Effector memory CD4-positive, alpha-beta T cell (primary cell): ENCODE measurements at places on chromosomes 11 and 22.

GRCh38 chr11:115802641-115803040 is 298.4 kb upstream of the CADM1 start:
- DNase-seq, result no peak

DNA sequence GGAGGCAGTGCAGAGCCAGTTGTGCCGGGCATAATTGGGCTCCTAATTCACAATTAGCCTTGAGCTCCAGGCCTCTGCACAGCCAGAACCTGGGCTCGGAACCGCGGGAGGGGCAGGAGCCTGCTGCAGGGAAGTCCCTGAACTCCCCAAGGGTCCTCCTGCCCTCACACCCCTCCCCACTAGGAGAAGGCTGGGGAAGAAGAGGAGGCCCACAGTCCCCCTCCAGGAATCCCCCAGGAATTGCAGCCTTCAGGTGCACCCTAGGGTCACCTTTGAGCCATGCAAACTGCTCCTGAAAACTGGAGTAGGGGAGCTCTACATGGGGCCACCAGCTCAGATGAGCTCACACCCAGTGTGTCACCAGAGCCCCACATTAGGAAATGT is 93.8 kb upstream of the LMO1 start:
- no peak for DNase-seq

DNA sequence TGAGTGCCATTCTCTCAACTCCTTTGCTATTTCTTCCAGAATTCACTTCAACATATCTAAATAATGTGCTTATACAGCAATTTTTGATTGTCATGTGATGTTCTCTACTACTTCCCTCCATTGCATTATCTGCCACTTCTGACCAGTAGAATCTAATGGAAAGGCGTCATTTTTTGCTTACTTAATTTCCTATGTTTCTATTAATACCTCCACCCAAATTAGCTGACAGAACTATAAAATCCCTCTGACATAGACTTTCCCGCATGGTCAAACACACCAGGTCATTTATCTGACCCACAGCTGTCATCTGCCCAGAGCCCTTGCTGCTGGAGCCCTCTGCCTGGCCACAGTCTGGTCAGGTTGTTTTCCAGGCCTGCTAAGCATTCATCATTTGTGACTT is 258.6 kb upstream of the NARS2 start:
- no peak for DNase-seq

DNA sequence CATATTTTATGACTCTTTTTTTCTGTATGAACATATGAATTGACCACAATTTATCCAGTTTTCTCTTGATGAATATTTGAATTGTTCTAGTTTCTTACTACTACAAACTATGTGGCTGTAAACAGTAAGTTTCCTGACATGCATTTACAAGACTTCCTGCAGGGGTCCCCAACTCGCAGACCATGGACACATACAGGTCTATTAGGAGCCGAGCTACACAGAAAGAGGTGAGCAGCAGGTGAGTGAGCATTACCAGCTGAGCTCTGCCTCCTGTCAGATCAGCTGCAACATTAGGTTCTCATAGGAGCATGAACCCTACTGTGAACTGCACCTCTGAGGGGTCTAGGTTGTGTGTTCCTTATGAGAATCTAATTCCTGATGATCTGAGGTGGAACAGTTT is 379.4 kb downstream of the DYNC2H1 start:
- no peak for DNase-seq

- no peak for DNase-seq
Observed at GRCh38 chr11:129427816-129428406, 52.3 kb downstream of the BARX2 start.

GRCh38 chr11:102047305-102047924 is at the start of gene CFAP300:
Gene CFAP300, plus strand, starts transcription at chr11:102047437. Its CDS starts 34 bp downstream, at chr11:102047471.
- DNase-seq, result no peak

- no peak for DNase-seq
Observed at GRCh38 chr22:37151401-37151800, 1.7 kb upstream of the IL2RB start.

GRCh38 chr22:39638958-39639357 is 68.4 kb downstream of the CACNA1I start:
- DNase-seq, result no peak

DNA sequence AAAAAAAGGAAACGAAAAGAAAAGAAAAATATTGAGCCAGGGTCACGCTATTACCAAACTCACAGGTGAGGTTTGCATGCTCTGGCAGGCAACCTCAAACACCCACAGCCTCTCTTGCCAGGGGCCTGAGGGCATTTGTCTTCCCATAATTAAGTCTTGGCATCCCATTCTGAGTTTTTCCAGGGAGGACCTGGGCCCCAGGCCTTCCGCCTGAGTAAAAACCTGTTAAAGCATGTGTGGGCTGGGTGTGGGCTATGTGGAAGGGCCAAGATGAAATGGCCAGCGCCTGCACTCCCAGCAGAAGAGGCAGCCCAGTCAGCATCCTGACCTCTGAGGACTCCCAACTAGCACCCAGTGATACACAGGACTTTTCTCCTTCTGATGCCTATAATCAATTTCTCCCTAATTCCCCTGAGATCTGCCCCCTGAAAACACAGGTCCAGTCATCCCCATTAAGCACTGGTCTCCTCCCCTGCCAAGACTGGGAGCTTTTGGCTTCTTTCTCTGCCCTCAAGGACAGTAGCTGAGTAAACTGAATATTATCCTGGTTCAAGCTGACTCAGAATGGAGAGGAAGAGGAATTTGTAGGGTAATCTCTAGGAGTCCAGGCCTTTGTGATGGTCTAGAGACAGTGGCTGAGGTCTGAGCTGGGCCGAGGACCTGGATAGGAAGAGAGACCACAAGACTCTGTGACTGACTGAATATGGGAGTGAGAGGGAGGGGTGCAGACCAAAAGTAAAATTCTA is 35.6 kb upstream of the ACER3 start:
- DNase-seq, result no peak

- no peak for DNase-seq
Observed at GRCh38 chr11:31813391-31814175, 2.5 kb upstream of the PAX6 start.

GRCh38 chr22:38954414-38955043 is 2.9 kb upstream of the APOBEC3A start:
- DNase-seq, result no peak

DNA sequence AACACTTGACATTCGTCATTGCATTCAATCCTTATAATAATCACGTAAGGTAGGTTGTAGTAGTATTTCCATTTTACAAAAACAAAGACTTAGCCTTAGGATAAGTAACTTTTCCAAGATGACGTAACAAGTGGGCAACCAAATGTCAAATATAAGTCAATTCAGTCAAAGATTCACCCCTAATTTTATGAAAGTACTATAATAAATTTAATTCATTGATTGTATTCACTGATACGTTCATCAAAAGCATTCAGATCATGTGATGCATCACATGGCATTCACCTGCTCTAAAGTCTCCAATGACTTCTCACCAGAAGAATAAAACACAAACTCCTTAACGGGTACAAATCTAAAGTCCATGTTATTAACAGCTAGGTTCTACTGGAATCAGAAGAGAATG is 2.1 kb downstream of the KIF18A start:
- DNase-seq, result no peak

DNA sequence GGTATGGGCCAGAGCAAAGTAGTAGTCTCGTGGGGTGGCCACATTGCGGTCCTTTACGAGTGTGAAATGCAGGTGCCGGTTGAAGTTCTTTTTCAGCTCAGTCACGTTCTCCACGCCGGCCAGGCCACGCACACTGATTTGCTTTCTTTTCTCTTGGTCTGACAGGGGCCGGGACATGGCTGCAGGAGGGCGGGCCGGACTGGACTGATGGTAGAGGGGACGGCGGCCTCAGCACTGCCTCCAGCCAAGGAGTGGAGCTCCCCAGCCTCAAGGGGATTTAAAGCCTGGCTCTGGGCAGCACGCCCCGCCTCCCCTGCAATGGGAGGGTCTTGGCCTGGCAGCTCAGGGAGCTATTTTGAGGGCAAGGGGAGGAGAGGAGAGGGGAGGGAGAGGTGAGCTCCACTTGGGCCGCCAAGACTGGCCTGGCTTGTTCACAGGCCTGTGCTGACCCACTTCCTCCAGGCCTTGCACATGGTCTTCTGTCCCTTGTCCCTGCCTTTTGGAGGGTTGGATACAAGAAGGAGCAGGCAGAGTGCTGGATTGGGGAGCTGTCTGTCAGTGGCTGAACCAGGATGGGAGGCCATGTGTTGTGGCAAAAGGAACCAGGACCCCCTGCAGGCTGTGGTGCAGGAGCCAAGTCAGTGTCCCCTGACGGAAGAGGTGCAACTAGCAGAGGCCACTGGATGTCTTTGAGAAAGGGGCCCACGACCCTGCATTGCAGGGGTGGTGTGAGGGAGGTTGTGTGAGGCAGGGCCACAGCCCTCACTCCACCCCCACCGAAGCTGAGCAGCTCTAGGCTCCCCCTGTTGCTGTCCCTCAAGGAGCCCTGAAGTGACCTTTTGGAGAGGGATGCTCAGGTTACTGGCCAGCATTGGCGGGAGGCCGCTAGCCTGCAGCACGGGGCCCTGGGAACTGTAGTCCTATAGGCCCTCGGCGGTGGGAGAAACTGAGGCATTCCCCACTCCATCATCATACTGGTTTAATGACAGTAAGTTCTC is at the start of gene PYGM:
TSS of gene PYGM (minus strand) at position 253 of the 998 bp plus-strand sequence. CDS start at position 177, 76 bp downstream.
- DNase-seq, result no peak

DNA sequence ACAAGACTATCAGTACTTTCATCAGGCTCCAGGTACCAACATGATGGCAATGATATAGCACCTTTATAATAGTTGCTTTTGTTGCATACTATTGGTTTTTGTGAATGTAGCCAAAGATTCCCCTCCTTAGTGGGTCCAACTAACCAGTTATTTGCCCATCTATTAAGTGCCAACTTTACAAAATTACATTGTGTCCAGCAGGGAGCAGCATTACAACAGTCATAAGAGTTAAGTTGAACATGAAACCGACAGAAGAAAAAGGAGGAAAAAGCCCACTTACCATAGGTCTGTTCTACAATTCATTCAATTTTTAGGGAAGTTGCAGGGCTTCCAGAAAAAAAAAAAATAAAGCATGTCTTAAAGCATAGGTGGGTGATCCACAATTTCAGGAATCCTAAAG is 21.6 kb downstream of the IMMP1L start:
- DNase-seq, result no peak

DNA sequence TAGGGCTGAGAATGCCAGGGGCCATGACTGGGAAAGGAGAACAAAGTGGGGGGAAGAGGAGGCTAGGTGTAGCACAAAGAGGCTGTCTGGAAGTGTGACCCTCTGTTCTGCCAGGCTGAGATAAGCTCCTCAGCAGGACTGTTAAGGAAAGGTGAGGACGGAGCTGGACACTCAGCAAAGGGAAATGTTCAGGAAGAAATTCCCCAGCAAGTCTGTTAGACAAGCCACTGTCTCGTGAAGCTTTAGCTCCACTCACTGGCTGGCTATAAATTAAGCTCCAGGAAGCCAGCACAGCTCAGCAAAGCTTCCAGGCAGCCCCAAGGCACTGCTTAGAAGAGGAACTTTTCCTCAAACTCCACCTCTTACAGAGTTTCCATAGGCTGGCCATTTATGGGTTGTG is 181.2 kb upstream of the API5 start:
- DNase-seq, result no peak

- DNase-seq, result peak; percentile 34
Observed at GRCh38 chr11:47411884-47412746, 3.7 kb downstream of the SLC39A13 start.

GRCh38 chr11:104570078-104570701 is 328.1 kb downstream of the CASP12 start:
- DNase-seq, result no peak

DNA sequence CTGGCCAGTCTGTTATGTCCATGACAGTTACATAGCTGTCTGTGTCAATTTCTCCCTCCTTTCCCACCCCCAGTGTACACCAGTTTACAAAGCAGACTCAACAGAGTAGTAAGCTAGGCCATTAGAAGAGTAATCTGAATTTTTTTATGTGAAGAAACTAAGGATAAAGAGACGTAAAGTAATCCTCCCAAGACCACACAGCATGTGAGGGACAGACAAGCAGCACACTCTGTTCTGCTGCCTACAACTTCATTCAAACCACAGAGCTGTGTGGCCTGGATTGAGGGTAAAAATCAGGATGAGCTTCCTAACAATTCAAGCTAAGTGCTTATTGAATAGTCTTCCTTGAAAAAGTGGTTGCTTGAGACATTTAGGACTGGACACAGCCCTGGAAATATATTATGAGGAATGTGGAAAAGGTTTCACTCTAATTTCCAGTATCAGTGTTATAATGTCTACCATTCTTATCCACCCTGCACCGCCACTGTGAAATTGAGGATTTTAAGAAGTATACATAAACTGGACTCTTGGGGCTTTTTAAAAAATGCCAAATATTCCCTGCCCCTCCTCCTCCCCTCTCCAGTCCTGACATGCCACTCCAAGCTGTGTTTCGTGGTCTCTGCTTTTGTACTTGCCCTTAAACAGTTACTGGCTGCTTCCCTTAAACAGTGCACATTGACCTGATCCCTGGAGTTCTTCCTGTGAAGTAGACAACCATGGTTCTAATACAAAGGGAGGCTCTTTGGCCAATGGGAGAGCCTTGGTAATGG is 40.9 kb downstream of the EXT2 start:
- DNase-seq, result no peak

DNA sequence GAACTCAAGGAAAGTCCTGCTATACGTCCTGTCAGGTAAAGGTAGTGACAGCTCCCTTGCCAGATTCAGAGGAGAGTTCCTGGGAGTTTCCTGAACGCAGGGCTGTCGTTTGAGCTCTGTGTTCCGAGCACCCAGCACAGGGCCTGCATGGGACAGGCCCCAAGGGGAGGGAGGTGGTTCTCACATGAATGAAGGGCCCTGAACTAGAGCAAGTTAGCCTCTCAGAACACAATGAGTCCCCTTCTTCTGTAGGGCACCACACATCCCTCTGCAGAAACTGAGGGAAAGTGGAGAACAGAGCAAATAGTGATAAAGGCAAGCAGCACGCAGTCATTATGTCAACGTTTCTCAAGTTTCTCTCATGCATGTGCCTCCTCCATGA is 35.3 kb downstream of the NEU3 start:
- DNase-seq, result no peak

DNA sequence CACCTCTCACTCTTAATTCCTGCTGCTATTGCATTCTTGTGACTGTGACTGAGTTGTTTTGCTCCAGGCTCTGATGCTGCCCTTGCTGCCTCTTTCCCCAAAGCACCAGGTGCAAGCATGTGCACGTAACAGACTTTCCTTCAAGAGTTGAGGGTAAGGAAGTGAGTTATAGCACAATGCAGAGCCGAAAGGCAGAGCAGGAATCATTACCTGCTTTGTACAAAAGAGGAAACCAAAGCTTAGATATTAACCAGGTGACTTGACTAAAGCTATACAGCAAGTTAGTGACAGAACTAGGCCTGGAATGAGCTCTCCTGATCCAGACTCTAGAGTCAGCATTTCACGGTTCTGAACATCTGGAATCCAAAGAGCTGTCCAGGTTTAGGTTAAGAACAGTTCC is 33.6 kb downstream of the NEU3 start:
- DNase-seq, result no peak

- no peak for DNase-seq
Observed at GRCh38 chr11:46319074-46319453, 28.2 kb upstream of the DGKZ start.

GRCh38 chr11:17719028-17719937 is at the start of gene MYOD1:
Gene MYOD1, plus strand, starts transcription at chr11:17719571. Its CDS starts 212 bp downstream, at chr11:17719783.
- DNase-seq, result no peak

DNA sequence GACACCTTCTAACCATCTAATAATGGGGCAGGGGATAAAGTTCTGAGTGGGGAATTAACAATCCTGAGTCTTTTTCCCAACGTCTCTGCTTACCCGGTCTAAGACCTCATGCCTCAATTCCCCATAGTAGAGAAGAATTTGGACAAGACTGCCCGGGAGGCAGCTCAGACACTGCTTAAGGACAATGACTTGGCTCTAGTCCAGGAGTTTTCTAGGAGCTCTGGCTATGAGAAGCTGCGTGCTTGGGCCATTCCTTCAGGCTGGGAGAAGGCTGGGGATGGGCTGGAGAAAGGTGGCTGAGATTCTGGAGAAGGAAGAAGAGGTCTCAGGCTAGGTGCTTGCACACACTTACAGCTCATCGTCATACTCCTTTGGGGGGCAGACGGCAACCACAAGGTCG is 19.8 kb upstream of the ABCC8 start:
- no peak for DNase-seq
